ENCODE measurements at places on chromosomes 12 and 14.

DNA sequence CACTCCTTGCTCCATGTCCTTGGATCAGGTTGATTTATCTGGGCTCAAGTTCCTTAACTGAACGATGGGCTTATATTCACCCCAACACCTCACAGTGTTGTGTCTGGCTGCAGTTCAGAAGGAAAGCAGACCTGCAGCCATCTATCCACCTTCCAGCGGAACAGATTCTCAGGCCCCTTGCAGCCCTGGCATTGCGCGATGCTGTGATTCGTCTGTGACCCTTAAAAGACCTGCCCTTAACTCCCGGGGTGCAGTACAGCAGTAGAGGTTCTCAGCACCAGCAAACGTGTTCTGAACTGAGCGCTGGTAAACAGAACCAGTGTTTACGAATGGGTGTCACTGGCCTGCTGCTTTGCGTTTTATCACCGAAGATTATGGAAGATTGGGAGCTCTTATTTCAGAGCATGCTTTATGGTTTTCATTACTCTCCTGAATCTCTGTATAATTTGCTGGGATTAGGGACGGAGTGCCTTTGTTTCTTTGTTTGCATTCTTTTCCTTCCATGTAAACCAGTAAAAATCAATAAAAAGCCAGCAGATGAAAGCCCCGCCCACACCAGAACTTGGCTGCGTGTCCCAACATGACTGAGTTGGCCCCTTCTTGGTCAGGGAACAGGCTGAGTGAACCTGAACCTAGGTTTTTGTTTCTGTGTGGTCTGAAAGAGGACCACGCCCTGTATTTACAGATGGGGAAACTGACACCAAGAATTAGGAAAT is 286.7 kb upstream of the CRY1 start:
- no peak for DNase-seq

DNA sequence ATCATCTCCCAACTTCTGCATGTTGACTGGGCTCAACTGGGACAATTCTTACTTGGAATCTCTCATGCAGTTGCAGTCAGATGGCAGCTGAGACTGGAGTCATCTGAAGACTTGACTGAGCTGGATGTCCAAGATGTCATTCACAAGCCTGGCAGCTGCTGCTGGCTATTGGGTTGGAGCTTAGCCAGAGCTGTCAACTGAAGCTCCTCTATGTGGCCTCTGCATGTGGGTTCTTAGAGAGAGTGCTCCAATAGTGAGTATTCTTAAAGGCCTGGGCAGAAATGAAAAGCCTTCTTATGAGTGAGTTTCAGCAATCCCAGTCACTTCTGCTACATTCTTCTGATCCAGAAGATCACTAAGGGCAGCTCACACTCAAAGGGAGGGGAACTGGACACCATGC is 440.9 kb downstream of the LRIG3 start:
- no peak for DNase-seq

- no peak for DNase-seq
These were observed 28.2 kb upstream of the BCAT1 start for GRCh38 chr12:24977060-24977459.

DNA sequence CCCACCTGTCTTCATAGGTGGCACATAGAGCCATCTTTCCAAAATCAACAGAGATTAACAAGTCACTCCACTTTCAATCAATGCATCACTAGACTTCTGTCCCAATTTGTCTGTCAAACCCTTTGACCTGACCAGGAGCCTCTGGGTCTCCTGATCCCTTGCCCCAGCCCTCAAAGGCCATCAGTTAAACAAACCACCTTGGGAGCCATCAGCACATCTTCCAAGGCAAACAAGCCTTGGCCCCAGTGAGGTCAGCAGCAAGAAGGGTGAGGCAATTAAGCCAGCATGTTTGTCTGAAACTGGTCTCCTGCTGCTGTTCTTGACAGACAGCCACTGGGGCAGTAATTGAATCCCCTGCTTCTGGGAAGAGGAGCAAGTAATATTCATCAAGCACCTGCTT is 742.8 kb upstream of the TBX3 start:
- no peak for DNase-seq

GRCh38 chr12:71688961-71689570 is 3.2 kb downstream of the TMEM19 start:
- no peak for DNase-seq

DNA sequence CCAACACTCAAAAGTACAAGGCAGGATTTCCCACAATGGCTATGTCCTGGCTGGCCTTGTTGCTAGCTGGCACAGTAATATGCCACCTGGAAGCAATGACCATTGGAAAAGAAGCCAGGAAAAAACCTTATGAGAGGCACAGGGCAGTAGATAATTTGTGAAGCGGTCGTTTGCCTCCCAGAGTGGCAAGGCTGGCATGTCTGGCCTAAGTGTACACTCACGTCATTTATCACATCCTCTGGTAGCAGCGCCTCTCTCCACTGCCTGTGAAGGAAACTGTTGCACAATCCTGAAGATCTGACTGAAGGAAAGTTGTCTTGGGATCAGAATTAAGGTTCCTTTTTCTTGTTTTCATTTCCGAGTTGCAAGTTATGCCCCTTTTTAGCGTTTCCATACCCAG is 408.5 kb downstream of the ZFP36L1 start:
- no peak for DNase-seq

- DNase-seq, result no peak
These were observed 39.0 kb downstream of the SLCO1B1 start for GRCh38 chr12:21169878-21170472.

DNA sequence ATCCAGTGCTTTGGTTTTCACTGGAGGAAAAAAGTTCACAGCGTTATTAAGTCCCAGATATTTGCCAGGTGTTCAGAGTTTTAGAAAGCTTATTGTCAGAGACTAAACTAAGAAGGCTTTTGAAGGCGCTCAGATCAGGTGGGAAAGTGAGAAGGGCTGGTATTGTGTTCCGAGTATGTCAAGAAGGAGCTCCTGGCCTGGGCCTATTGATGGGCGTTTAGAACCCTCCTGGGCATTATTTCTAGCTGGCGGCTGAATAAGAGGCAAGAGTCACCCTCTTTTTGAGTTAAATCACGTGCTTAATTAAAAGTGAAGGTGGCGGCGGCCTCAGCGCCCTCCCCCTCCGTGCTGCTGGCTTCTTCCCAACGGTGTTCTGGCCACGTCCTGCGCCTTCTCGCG is 20.9 kb upstream of the GNS start:
- no peak for DNase-seq

DNA sequence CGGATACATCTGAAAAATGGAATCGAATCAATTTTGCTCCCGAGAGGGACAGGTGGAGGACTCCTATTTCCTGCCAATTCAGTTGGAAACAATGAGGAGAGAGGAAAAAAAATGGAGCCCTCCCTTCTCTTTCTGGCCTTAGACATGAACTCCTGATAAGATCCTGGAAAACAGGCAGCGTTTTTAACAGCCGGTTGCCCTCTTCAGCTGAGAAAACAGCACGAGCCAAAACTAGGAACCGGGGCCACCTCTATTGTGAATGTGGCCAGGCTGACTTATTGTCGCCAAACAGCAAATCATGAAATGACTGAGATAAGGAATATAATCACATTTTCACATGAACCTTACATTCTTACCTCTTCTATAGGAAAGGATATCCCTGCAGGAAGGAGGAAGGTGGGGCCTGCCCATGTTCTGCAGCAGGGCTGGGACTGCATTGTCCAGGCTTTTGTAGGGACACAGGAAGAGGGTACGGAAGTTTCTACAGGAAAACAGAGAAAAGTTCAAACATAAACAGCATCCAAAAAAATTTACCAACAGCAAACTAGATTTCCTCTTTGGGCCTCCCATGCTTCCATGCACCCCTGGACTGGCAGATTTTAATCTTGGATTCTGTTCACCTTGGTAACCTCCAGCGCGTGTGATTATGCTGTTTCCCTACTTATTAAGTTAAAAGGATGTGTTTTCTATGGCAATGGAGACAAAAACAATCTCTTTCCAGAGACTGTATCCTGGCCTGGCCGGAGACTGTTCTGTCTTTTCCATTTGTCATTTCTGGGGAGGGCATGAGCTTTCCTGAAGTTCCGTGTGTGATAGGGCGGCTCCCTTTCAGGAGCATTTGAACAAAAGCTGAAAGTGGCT is 29.0 kb upstream of the ELK3 start:
- DNase-seq, result no peak

GRCh38 chr14:72049462-72049861 is 117.2 kb downstream of the RGS6 start:
- no peak for DNase-seq

GRCh38 chr12:89029961-89030360 is 322.3 kb downstream of the DUSP6 start:
- DNase-seq, result no peak

DNA sequence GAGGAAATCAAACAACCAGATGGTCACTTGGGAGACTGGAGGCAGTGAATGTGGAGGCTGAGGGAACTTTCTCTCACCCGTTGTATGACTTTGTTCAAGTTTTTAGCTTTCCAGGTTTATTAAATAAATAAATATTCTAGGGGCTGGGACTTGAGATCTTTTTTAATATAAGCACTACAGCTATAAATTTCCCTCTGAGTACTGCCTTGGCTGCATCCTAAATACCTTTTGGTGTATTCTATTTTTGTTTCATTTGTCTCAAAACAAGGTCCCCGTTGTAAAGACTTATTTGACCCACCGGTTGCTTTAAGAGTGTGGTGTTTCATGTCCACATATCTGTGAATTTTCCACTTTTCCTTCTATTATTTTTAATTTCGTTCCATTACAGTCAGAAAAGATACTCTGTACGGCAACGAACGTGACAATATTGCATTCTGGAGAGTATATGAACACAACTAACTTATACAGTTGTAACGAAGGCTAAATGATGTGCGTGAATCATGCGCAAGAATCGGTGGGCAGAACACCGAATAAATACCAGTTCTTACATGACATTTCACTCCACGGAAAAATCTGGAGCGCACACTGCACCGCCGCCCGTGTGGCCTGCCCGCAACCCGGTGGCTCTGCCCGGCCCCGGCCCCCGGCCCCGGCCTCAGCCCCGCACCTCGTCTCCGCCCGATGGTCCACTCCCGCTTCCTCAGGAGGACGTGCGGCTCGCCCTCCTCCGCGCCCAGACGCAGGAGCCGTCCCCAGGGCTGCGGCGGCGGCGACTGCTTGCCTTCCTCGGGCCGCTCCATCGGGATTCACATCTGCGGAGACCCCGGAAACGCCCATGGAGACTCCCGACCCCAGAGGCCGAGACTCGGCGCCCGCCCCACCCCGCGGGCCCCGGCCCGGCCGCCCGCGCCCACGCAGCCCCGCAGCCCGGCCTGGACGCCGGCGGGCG is 602 bp downstream of the CHFR start:
- no peak for DNase-seq

DNA sequence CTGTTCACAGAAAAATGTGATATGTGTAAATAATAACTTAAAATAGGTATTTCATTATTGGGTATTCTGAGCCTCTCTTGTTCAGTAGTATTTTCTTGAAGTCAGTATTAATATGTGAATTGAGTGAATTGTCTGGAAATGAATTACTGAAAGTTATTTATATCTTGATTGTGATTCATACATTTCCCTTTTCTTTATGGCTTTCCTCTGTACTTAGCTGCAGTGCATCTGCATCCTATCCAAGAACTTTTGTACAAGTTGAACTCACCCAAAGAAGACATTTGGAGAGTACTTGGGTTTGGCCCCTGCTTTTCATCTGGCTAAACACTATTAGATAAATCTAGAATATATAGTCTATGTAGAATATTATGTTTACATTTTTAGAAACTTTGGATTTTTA is 326.0 kb downstream of the RAD51B start:
- DNase-seq, result no peak

Measured in T-helper 1 cell (primary cell).